A172 (cell line): ENCODE measurements at places on chromosomes 12 and 14.

DNA sequence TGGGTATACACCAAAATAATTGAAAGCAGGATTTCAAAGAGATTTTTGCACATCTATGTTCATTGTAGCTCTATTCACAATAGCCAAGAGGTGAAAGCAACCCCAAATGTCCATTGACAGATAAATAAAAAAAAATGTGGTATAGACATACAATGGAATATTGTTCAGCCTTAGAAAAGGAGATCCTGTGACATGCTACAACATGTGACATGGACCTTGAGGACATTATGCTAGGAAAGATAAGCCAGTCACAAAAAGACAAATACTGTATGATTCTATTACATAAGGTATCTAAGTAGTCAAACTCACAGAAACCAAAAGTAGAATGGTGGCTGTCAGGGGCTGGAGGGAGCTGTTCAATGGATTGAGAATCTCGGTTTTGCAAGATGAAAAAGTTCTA is 12.1 kb downstream of the GPRC5D start:
- DNase-seq = no peak

DNA sequence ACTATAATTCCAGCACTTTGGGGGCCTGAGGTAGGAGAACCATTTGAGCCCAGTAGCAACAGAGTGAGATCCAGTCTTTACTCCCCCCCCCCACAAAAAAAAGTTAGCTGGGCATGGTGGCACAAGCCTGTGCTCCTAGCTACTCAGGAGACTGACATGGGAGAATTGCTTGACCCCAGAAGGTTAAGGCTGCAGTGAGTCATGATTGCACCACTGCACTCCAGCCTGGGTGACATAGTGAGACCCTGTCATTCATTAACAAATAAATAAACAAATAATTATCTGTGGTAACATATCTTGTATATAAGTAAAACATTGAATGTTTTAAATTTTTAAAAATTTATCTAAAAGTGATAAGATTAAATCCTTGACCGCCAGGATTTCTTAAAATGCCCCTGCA is 4.8 kb downstream of the ENTPD5 start:
- no peak for DNase-seq

DNA sequence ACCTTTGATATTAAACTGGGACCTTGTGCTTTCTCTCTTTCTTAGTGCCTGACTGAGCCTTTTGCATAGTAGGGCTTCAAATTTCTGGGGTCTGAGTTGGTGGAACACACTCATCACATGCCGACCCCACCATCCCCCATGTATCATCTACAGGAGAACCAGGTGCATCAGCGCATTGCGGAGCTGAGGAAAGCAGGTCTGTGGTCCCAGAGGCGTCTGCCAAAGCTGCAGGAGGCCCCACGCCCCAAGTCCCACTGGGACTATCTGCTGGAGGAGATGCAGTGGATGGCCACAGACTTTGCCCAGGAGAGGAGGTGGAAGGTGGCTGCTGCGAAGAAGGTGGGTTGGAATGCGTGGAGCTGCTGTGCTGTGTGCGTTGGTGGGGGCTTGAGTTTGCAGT is 37.8 kb downstream of the EP400 start:
- no peak for DNase-seq

GRCh38 chr12:4386801-4387200 is 7.3 kb upstream of the FGF23 start:
- no peak for DNase-seq

GRCh38 chr14:70915415-70915814 is 8.2 kb downstream of the PCNX1 start:
- no peak for DNase-seq

DNA sequence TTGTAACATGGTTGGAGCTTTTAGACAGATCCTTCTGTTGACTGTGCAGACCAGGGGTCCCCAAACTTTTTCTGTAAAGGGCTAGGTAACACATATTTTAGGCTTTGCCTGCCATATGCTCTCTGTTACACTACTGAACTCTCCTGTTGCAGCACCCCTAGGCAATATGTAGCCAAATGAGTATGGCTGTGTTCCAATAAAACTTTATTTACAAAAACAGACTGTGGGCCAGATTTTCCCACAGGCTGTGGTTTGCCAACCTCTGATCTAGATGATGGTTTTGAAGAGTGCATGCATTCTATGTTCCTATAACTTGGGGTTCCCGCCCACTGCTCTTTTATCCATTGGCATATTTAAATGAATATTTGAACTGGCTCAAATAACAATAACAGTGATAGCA is 180.3 kb upstream of the VASH1 start:
- no peak for DNase-seq

GRCh38 chr12:39064708-39065107 is 159.3 kb upstream of the CPNE8 start:
- DNase-seq = no peak

DNA sequence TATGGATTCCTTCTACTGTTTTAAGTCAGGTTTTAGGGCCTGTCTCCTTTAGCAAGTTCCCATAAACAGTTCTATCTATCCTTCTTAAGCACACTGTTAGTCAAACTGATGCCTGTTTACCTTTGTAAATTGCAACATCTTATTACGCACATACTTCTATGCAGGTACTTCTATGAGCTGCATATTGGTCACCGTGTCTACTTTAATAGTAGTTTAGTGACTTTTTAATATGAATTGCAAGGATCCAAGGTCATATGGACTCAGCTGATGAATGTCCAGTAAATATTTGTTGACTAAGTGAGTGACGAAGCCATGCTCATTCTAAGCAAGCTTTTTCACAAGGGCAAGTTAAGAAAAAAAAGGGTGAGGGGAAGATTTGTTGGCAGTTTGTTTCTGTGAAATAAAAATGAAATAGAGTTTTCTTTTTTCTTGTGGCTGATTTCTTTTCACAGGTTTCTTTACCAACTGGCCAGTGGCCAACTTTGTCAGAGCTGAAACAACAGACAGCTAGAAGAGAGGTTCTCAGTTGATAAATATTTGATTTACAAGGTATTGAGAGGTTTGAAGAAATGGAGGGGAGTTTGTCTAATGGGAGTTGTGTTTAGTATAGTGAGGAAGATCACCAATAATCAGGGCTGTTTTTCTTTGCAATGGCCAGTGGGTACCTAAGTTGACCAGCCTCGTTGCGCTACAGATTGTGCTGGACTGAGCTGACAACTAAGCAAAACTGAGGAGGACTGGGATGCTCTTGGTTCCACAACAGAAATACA is 141.1 kb downstream of the SLC15A5 start:
- no peak for DNase-seq

DNA sequence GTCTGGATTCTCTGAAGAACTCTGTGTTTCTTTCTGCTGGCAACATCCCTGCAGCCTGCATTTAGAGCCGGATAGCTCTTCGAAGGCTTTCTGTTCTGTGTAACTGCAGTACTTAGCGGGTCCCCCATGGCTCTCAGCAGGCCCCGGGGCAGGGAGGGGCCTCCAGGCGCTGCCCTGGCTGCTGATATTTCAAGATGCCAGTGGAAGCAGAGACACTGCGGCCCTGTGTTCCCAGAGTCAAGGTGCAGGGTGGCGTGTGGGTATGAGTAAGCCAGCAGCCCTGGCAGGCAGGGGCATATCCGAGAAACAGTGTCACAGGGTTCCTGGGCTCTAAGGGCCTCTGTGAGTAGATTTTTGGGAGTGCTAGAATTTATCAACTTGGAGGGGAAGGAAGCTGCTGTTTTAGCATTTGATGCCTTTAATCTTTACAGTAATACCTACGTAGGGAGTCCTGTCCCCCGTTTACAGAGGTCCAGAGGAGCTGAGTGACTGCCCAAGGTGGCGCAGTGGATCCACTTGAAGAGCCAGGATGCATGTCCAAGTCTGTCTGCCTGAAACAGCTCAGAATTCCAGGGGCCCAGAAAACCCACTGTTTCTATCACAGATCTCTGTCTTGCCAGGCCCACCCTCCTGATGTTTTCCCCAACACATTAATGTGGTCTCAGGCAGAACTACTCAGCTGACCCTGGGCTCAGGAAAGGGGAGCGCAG is 16.2 kb downstream of the ESRRB start:
- DNase-seq = no peak

GRCh38 chr12:57381693-57382220 is 49.1 kb downstream of the R3HDM2 start:
- DNase-seq = no peak

GRCh38 chr12:105218434-105218833 is 17.5 kb downstream of the APPL2 start:
- DNase-seq = no peak

DNA sequence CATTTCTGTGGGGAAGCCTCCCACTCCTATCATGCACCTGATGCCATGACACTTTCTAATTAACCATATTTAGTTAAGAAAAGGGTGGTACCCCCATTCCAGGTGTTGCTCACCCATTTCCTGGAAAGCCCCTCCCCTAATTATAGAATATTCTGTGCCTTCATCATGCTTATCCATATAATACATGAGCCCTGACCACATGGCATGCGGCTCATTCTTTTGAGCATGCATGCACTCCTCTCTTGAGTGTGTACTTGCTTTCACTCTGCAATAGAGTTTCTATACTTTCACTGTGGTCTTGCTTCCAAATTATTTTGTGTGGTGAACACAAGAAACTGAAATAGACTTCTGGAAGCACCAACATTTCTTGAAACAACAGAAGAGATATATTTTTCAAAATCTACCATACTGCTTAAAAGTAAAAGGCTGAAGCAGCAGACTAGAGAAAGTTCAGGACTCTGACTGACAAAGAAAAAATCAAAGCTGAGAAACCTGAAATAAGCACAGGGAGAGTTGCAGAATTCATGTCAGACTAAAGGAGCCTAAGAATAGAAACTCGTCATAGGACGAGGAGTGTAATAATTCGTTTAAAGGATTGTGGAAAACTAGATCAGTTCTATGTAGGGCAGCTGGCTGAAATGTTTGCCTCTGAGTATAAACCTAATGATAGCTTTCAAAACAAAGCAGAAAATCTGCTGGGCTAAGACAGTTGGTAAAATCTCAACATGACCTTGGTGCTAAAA is 144.8 kb downstream of the KITLG start:
- DNase-seq = no peak

- peak; percentile 0 for DNase-seq
Measured at GRCh38 chr14:37709419-37710195, 114.2 kb downstream of the TTC6 start.

DNA sequence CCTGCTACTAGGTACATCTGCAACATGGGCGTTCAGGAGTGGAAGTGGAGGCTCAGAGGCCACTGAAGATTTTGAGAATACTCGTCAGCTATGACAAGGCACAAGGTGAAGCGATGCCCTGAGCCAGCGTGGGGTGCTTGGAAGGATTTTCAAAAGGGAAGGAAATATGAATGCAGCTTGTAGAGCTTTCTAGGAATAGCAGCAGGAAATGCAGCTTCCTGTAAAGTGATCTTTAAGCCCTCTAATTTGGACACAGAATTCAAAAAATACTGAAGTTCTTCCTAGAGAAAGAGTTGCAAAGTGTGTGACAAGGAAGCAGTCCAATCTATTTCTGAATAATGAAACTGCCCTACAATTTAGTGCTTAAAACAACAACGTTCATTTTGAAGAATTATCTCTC is 13.2 kb upstream of the C1S start:
- DNase-seq = no peak

DNA sequence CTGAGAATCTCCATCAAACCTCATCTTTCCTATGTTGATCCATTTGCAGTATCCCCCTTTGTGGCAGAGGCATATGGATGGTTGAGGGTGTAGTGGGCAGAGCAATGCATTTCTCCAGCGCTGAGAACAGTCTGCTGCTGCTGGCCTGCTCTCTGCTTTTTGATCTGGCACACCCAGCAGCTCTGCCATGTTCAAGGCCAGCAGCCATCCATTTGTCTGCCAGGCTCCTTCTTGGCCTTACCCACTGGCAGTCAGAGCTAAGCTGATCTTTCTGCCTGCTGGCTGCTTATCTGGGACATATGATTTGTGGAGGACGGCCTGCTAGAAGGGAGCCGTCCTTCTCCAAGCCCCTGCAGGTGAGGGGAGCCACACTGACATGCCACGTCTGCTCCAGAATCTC is 17.0 kb downstream of the NPC2 start:
- no peak for DNase-seq

DNA sequence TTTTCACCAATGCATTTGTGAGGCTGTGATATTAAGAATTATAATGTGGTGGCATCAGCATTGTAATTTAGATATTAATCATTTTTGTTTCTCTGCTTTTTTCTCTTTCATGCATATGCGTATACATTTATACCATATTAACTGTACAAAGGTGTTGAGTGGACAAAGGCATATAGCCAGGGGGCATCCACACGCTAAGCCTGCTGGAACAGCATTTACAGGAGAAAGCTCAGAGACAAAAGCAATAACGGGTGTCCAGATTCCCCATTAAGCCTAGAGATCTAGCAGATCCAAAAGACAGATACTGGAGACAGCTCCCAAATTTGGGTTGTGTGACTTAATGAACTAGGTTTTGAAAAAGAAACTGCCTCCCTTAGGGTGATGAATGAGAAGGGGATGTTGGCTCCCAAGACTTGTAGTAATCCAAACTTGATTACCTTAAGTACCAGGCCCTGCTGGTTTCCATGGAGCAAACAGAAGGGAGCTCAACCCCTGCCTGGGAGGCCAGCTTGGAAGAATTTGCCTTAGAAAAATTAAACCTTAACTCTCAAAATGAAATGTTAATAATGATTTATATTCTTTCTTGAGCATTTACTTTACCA is 181.9 kb downstream of the SLC6A15 start:
- DNase-seq = no peak

DNA sequence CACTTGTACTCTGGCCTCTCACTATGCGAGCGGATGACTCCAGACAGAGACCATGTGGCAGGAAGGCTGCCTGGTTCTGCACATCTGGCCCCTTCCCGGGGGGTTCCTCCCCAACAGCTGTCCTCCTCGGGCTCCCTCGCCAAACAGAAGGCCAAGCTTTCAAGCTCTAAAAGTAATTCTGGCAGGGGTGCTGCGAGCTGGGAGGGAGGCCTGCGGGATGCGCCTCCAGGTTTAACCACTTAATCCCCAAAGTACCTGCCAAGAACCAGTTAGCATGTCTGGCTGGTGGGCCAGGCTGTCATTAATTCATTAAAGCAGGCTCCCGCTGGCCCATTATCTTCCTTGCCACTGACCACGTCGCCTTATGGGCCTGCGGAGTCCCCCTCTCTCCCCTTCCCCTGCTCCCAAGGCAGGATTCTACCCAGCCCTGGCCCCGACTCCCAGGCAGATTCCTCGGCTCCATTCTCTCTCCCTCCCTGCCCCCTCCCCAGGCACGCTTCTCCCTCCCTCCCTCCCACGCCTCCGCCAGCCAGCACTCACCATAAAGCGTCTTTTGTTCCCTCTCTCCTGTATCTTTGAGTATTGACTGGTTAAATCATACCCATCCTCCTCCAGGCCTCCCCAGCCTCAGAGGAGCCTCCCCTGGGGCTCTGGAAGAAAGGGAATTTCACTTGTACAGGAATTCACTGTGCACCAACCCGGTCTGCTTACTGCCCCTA is 4.9 kb downstream of the HRK start:
- no peak for DNase-seq

DNA sequence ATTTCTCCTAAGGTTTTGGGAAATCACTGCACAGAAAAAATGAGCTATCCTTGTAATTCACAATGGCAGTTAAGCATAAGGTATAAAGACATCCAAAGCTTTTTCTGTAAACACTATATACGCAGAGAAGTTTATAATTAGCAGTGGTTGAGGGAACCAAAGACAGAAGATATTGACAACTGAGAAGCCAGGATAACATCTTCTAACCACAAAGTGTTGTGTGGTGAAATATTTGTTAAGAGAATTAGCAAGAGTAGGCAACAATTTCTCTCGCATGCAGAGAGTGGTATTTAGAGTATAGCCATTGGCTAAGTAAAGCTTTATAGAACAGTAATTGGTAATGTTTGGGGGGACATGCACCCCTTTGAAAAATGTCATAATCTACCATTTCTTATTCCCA is 123.7 kb upstream of the USP15 start:
- no peak for DNase-seq

- no peak for DNase-seq
Measured at GRCh38 chr14:77098529-77099353, 683 bp downstream of the CIPC start.

GRCh38 chr12:6563448-6564050 is 4.5 kb downstream of the NOP2 start:
- no peak for DNase-seq
